ENCODE measurements at places on chromosomes 1 and 21.

GRCh38 chr21:25660233-25660632 is 21.2 kb downstream of the JAM2 start:
- DNase-seq, result no peak

GRCh38 chr1:63975481-63975880 is 201.7 kb downstream of the ROR1 start:
- DNase-seq, result no peak

DNA sequence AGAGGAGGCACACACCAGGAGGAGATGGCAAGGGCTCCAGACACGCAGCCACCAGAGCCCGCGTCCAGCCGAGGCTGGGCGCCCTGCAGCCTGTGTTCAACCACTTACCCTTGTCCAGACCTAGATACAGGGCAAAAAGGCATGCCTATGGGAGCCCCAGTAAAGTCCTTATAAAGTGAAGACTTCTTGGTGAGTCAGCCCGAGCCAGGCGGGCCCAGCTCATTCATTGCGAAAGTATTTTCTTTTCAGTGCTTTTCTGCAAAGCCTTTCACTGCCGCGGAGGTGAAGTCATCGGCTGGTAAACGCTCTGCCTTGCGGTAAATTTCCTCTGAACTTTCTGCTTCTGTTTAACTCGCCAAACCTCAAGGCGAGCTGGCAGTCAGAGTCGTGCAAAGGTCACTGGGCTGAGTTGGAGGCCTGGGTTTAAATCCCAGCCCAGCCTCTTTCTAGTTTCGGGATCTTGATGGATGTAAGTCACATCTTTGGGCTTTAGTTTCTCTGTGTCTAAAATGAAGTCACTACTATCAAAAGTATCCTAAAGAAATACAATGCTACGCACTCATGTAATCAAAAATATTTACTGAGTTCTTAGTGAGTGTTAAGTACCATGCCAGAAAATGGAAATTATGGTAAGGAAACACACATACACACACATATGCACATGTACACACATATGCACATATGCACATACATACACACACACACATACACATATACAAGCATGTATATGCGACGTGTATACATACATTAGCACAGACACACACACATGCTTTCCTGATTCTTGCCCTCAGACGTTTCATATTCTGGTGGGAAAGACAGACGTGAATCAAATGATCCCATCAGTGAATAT is 54.7 kb upstream of the IFFO2 start:
- peak; percentile 32 for DNase-seq

DNA sequence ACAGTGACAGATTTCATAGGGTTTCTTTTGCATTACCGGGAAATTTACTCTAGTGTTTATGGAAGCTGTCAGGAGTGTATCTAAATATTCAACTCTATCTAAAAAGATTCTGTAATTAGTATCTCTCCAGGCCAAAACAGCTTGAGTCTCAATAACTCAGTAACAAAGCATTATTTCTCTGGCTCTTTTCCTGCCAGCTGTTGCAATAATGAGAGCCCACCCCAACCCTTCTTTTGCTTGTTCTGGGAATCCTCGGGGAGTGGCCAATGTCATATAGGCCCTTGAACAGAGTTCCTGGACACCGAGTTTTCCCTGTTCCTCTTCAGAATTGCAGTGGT is 120.1 kb upstream of the SGIP1 start:
- no peak for DNase-seq

GRCh38 chr1:57179001-57179400 is 213.2 kb upstream of the C8B start:
- no peak for DNase-seq

- no peak for DNase-seq
These were observed 55.5 kb upstream of the EPS8L3 start for GRCh38 chr1:109818988-109819764.

- no peak for DNase-seq
These were observed 141.7 kb upstream of the EDN2 start for GRCh38 chr1:41626146-41626545.

- DNase-seq, result no peak
These were observed 23.2 kb downstream of the DDX59 start for GRCh38 chr1:200646515-200646914.

Measured in activated CD8-positive, alpha-beta memory T cell treated with anti-CD3 and anti-CD28 coated beads for 48 hours (primary cell).